ENCODE measurements at places on chromosomes 6 and 20. TPM values are rescaled to one million over a fixed set of nuclear protein-coding genes. Genes with fewer than 3 reads are reported as not detected.

DNA sequence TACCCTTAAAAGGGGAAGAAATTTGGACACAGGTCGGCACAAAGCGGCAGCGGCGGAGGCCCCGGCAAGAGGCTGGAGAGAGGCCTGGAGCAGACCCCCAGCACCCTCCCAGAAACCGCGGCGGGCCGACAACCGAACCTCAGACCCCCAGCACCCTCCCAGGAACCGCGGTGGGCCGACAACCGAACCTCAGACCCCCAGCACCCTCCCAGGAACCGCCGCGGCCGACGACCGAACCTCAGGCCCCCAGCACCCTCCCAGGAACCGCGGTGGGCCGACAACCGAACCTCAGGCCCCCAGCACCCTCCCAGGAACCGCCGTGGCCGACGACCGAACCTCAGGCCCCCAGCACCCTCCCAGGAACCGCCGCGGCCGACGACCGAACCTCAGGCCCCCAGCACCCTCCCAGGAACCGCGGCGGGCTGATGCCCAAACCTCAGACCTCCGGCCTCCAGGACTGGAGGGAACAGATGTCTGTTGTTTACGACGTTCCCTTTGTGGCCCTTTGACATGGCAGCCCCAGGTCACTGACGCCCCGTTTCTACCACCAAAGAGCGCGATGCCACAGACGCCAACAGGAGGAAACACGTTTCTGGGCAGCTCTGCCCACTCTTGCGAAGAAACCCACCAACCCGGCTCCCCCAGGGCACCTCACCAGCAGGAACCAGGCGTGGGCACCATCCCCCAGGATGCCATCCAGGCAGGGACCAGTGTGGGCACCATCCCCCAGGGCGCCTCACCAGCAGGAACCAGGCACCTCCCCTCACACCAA, 28.4 kb downstream of the ZBTB46 start:
- no peak for DNase-seq

GRCh38 chr6:130574146-130574545, 208.3 kb downstream of the TMEM200A start:
- no peak for DNase-seq

HTR1B gene
- 1.9 TPM for total RNA-seq

DNA sequence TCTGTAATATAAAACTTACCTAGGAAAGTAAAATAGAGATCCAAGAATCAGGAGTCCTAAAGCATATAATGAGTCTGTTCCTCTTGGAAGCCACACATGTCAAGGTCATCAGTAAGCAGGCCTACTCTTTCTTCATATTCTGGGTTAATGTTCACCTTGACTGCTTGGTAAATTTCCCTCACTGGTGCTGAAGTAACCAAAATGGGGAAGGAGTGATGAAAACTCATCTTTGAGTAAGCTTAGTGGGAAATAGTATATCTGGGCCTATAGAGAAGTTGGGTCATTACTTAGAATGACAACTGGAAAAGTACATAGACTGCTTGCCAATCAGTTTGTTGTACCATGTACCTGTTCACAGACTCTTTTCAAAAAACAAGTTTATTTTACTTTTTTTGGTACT, 6.6 kb downstream of the TSPYL4 start:
- no peak for DNase-seq

DNA sequence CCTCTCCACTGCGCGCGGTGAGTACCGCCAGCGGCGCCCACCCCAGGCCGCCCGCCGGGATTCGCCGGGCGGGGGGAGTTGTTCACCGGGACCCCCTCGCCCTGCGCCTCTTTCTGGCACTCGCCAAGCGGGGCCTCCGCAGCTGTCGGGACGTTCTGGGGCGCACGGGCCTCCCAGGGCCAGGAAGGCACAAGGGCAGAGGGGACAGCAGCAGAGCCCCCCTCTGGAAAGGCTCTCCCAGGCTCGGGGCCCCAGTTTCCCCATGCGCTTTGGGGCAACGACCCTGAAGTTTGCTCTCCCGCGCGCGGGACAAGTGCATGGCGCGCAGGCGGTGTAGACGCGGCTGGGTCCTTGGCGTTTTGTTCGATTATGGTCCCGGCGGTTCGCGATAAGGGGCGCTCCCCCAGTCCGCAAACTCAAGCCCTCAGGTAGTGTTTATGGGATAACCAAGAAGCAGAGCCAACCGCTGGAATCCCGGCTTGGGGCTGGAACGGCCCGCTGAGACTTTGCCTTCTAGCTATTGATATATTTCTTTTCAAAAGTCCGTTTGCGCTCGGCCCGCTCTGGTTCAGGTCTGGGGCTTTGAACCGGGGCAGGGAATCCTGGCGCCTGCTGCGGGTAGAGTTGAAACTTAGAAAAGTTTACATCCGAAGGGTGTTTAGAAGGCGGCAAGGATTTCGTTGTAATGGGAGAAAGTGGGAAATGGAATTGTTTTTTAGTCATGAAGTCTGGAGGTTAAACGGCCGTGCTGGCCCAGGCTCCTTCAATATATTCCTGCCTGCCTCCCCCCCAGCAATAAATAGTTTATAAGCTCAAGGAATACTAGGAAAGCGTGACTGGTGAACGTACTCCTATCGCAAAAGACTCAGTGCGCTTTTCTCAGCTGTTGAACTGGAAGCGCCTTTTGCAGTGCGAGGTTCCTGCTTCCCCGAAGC, 595 bp downstream of the EYA2 start:
- DNase-seq, result no peak

DNA sequence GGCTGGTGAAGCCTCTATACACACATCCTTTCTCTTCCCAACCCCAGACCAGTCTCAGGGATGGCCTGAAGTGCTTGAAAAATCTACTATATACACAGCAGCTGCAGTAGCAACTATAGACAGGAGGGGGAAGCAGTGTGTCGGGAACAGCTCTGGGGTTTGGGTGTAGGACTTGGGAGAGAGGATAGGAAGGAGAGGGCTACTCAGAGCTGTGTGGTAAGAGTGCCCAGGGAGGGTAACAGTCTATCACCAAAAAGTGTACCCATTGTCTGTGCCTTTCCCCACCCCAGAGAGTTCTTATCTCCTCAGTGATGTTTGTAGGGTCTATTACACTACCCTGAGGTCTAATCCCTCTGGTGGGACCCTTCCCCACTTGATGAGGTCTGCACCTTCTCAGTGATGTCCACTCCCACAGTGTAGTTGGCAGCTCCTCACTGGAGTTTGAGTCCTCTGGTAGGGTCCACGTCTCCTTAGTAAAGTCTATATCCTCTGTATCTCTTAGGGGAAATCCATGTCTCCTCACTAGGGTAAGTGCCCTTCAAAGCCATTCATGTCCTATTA, 1.5 kb upstream of the GGT7 start:
- DNase-seq, result peak; percentile 85

DNA sequence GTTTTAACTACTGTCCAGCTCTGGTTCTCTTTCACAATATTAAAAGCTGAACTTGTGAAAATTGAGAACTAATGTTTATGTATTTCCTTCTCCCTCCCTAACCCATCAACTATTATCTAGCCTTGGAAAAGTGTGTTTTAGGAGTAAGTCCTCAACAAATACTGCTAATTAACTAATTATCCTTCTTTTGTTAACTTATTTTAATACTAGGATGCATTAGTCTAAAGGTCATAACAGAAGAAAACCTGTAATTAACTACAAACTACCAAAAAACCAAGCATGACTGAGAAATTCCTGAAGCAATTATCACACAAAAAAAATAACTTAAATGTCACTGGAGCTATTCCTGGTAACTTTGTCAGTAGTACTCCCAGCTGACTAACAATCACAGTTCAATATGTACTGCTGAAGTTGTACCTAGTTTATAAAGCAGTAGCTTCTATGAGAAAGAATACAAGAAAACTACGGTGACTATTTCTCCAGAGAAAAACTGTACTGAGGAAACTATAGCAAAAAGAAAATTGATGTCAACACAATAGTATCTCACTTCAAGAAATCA, 301.9 kb downstream of the LAMA2 start:
- no peak for DNase-seq

ZKSCAN8 gene
- total RNA-seq, result 28.6 TPM

FAM209B gene
- not detected for total RNA-seq

DNA sequence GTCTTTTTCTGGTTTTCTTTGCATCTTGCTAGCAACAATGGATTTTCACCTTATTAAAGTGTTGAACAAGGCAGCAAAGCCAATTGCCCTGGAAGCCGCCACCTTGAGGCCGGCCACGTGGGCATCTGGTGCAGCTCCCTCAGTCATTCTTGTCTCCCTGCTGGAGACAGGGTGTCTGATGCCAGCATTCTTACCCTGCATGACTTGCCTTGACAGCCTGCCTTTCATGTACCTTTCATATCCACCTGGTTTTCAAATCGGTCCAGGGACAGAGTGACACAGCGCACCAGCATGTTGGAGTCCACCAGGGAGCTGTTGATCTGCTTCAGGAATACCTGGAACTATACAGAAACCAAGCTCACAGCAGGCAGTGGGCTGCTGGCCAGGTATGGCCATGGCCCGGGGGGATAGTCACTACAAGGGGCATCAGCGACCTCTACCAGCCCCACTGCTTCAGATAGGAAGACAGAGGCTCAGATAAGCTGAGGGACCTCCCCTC, 49.8 kb downstream of the MYH7B start:
- DNase-seq, result no peak

DNA sequence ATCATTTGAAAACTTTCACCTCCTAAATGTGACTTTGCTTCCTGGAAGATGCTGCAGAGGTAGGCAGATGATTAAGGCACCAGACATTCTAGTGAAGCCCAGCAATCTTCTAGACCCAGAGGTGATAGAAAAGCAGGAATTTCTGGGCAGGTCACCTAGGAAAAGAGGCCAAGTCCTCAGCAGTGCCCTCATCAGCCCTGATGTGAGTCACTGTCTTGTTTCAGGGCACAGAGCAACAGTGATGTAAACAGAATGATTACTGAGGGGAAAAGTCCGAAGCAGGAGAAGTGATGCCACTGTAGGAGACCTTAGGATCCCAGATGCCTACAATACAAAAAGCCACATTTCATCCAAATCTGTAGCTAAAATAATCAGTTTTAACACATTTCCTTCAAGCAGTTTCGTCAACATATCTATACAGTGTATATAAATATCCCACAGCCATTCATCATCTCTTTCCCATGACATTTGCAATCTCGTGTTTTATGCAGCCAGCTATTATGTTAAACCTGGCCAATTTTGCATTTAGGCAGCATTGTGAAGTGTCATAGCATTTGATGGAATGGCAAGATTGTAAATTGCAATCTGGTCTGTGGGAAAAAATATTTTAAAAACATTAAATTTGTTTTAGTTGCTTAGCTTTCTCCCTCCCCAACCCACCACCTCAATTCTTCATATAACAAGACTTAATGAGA, 401.2 kb upstream of the RNF217 start:
- DNase-seq, result no peak

ID1 gene
- 367 TPM for total RNA-seq

- DNase-seq, result no peak
Observed at GRCh38 chr6:113539623-113540022, 317.5 kb upstream of the MARCKS start.

DNA sequence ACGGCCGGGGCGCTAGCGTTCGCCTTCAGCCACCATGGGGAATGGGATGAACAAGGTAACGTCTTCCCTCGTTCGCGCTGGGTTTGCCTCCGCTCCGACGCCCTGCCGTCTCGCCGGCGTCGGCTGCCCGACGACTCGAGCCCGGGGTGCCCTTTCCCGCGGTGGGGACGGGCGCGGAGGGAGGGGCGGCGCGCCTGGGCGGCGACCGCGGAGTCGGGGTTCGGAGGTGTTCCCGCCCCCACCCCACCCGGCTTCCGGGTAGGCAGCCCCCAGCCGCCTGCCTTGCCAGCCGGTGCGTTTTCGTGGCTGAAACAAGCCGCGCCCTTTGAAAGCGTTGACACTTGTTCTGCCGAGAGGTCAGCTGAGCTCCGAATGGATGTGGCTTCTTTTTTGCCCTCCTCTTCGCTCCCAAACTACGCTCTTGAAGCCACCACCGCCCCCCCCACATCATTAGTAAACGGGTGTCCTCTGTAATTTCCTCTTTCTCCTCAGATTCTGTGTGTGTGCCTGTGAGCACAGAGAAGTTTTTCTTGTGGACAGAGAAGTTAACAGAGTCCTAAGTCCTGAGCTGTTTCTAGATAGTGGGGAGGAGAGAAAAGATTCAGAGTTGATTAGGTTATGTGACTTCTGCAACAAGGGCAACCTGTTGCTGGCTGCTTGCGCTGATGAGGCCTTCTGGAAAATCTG, 362 bp downstream of the DUSP22 start:
- DNase-seq, result peak; percentile 80

CLDN20 gene
- not detected for total RNA-seq

SLC4A11 gene
- 56.3 TPM for total RNA-seq

PHACTR1 gene
- 14.1 TPM for total RNA-seq
